ENCODE measurements at places on chromosomes 16 and 17. TPM values are rescaled to one million over a fixed set of nuclear protein-coding genes. Genes with fewer than 3 reads are reported as not detected.

Gene KRTAP4-4
- not detected for total RNA-seq

Gene BRCA1
- total RNA-seq = 68.3 TPM

Gene TANC2
- 1.5 TPM for total RNA-seq

Gene MYO15A
- 0.64 TPM for total RNA-seq

Gene KLHL10
- 0.16 TPM for total RNA-seq

Gene ADAM11
- total RNA-seq = 0.14 TPM

Gene EVPLL
- total RNA-seq = not detected

Gene CCL5
- total RNA-seq = 28.9 TPM

Gene WRAP53
- total RNA-seq = 33.2 TPM

Gene GP1BA
- total RNA-seq = not detected

Gene CLEC19A
- total RNA-seq = not detected

Gene TMUB2
- total RNA-seq = 20.4 TPM

Gene NETO2
- total RNA-seq = 6.2 TPM
